ENCODE measurements at places on chromosomes 4 and X.

GRCh38 chr4:92255920-92256244 lies 47.9 kb upstream of the GRID2 start:
- no peak for DNase-seq

DNA sequence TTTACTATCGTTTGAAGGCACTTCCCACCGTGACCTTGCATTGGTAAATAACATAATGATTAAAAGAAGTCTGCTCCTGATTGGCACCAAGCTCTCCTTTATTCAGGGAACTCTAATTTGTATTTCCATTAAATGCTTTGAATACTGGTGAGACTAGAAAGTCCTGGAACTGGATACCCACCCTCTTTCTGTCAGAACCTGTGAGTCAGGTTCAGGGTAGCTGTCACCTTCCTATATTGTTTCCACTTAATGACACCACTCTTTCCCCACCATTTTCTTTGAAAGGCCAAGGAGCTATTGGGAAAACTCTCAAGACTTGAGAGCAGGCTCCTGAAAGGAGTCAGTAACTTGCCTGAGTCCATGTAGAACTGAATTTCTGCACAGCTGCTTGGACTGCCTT lies 55.9 kb upstream of the RASSF6 start:
- DNase-seq = no peak

DNA sequence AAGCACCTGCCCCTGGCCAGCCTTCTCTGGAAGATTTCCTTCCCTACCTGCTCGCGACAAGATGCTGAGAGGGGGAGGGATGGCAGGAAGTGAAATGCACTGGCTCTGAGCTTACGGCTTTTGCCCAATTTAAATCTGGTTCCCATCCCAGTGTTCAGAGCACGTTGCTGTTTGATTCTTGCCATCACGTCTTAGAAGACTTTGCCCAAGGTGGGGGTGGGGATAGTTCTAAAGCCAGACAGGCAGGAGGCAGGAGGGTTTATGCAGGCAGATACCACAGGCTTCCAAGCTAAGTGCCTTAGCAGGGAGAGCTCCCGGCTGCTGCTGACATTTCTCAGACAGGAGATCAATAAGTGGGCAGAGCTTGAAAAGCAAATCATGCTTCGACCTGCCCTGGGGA lies 393.9 kb downstream of the MID1IP1 start:
- DNase-seq = no peak

- no peak for DNase-seq
Observed at GRCh38 chr4:187480146-187481145, 515.1 kb upstream of the ZFP42 start.

DNA sequence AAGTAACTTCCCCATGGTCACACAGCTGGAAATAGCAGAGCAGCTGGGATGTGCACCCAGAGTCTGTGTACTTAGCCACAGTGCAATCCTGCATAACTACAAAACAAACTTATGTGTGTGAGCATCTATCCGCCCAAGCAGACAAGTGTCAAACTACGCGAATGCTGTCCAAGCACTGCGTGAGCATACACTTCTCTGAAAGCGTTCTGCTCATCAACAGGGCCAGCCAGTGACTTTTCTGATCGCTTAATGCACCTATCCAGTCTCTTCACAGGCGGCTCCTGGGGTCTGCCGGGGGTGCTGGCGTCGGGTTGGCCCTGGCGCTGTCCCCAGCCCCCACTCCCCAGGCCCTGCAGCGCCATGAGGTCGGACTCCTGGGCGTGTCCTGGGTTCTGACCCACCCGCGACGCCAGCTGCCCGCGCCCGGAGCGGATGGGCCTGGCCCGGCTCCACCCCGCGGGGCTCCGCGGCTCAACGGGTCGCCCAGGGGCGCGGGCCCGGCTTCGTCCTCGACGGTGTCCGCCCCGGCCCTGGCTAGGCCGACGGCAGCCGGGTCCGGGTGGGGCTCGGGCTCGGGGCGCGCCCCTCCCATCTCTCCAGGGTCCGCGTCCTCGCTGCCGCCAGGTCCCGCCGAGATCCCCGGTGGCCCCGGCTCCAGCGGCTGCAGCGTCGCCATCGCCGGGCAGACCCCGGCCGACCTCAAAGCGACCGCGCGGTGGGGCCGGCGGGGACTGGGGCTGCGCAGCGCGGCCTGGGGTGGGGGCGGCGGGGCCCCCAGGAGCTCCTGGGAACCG lies 1.3 kb upstream of the ZNF141 start:
- DNase-seq = no peak

GRCh38 chr4:78166622-78167021 lies 109.5 kb downstream of the FRAS1 start:
- no peak for DNase-seq

GRCh38 chrX:1462596-1463251 lies 10.0 kb upstream of the ASMTL start:
- no peak for DNase-seq

DNA sequence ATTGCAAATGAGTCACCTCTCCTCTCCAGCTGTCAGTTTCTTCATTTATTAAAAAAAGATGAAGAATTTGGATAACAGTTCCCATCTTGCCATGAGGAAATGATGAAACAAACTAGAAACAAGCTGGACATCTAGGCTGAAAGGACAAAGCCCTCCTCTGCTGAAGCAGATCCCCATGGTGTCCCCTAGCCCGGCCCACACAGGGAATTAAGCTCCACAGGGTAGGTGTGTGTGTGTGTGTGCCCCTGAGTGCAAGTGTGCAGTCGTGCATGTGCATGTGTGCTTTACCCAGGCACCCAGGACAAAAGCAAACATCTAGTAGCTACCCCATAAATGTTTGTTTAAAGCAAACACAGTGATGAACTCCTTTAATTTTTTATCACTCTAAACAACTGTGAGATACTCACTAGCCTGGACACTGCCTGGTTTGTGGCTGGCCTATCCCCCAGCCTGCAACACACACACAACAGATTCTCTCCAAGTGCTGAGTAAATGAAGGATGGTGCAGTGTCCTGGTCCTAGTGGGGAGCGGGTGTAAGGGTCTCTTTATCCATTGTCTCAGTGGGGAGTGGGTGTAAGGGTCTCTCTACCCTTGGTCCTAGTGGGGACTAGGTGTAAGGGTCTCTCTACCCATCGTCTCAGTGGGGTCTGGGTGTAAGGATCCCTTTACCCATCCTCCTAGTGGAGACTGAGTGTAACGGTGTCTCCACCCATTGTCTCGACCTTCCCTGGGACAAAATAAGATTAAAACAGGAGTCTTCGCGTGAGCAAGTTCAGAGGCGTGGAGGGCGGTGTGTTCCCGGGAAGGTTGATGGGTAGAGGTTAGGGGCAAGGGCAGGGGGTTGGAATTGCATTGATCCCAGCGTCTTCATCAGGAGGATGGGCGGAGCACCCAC lies 688 bp upstream of the EVC start:
- DNase-seq = no peak

GRCh38 chr4:56051029-56051709 lies 102.4 kb downstream of the CEP135 start:
- DNase-seq = no peak

DNA sequence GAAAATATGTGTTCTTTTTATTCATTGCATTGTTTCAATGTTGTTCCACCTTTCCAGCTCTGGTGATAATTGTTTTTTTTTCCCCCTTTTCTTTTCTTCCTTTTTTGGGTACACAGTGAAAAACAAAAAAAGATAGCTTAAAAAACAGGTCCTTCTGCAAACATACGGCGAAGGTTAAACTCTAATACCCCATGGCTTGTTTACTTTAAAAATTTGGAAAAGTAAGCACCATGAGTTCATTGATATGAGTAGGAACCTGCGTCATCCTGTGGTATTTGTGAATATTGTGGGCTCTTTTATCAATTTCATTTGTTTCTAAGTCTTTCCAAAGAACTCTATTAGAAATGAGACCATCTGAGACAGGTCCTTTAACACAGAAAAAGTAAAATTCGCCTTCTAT lies 123.5 kb downstream of the CHRNA9 start:
- DNase-seq = no peak

GRCh38 chr4:121053601-121054143 lies 18.7 kb downstream of the NDNF start:
- DNase-seq = no peak

GRCh38 chrX:71976753-71977152 lies 66.1 kb downstream of the NHSL2 start:
- no peak for DNase-seq

DNA sequence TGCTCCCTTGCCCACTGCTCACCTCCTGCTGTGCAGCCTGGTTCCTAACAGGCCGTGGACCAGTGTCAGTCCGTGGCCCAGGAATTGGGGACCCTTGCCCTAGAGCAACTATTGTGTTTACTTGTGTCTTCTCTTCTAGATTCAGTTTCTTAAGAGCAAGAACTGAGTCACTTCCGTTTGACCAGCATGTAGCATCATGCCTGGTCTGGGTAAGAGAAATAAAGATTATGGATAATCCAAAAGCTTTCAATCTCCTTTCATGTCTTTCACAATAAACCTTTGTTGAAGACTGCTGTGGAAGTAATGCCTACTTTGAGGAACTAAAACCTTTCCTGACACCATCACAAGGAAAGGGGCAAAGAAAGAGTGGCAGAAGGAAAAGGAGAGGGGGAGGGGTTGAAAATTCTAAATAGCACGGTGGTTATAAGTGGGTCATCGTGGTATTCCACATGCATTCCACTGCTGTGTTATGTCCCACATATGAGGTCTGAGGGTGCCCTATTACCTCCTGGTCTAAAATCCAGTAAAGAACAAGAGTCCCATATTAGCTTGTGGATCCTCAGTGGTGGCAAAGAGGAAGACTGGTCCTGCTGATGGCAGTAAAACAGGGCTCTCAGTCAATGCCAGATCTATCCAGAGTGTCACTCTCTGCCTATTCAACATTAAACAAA lies 133.4 kb downstream of the RASL11B start:
- DNase-seq = no peak

DNA sequence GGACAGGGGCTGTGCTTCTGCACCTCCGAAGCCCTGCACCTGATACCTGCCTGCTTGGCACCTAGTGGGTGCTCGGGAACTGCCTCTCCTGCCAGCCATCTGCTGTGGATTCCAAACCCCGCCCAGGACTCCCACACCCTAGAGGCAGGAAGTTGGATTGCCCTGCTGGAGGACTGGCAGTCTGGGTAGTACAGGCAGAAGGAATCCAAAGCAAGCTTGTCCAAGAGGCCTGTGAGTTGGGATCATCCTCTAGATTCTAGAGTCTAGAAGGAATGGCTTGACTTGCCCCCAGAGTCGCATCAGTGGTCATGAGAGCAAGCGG lies 64.6 kb upstream of the MTM1 start:
- no peak for DNase-seq

DNA sequence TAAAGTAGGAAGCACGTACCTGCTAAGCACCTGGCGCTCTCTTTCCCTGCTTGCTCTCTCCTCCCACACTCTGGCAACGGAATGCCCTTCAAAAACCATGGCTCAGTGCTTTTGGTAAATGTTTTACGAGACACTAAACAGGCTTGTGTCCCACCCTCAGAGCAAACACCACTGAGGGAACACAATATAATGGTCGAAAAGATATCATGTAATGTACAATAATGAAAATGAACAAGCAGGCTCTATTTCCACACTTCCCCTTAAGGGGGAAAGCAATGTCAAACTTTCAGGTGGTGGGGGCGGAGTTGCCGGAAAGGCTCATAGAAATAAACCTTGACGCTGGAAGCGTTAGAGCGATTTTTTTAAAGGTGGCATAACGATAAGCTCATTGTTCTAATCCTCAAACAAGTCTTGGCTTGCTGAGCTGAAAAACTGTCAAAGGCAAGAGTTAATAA lies 115.1 kb downstream of the RBM47 start:
- no peak for DNase-seq

- no peak for DNase-seq
Observed at GRCh38 chrX:8849458-8849857, 48.3 kb upstream of the FAM9A start.

Measured in skeletal muscle cell (primary cell).